ENCODE measurements at places on chromosomes 12 and 14.

- no peak for DNase-seq
Measured at GRCh38 chr14:89616852-89617341, 199.9 kb upstream of the FOXN3 start.

DNA sequence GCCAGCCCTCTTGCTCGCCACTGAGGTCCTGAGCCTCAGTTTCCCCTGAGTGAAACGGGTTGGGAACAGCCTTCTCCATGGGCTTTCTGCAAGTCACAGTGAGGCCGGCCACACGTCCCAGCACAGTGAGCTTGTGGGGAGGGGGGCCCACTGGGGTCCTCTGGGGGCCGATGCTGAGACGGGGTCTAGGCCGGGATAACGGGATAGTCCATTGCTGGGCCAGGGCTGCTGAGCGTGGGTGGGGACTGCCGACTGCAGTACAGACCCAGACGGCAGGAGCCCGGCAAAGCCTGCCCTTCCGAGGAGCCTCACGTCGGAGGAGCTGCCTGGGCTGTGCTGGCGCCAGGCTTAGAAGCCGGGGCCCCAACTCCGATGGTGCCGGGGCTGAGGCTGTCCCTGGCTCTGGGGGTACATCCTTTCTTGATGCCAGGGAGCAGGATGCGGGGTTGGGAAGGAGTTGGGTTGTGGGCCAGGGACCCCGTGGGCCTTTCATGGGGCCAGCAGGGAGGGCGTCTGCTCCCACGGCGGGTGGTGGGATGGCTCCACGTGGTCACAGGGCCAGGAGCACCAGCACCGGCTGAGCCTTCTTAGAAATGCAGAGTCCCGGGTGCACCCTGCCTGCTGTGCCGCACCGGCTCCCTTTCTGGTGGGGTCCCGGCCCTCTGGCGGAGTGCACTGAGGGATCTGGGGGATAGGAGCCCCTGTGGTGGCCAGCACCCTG, 24.2 kb downstream of the NOC4L start:
- no peak for DNase-seq

GRCh38 chr14:103071544-103072251, 12.3 kb upstream of the LBHD2 start:
- DNase-seq: no peak

DNA sequence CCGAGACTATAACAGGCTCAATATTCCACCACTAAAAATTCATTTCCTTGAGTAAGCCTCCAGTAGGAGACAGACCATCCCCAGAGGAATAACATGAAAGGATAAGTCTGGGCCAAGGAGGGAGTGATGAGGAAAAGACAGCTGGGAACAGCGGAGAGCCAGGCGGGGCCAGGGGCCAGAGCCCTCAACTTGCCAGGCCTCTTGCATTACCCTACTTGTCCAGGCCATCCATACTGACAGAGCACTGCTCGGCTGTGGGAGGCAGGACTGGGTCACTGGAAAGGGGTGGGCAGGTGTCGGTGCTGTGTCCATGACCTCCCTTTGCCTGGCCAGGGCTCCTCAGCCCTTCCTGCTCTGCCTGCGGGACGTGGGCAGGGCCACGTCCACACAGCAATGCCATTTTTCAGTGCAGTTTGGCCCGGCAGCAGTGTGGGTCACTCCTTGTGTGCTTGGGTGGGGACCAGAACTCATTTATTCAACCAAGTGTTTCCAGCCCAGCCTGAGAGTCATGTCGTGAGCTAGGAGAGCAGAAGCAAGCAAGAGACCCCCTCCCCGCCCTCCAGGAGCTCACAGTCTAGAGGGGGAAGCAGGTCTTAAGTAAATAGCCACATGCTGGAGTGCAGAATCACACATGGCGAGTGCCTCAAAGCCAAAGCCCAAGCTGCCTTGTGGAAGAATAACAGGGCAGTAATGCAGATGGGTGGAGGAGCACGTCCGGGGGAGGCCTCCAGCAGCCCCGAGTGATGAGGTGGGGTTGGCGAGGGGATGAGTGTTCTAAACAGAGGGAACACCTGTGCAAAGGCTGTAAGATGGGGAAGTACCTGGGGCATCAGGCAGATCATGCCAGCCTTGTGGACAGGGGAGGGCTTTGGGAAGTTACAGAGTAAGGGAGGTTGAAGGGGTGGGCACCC, 8.9 kb upstream of the FAIM2 start:
- DNase-seq: no peak

DNA sequence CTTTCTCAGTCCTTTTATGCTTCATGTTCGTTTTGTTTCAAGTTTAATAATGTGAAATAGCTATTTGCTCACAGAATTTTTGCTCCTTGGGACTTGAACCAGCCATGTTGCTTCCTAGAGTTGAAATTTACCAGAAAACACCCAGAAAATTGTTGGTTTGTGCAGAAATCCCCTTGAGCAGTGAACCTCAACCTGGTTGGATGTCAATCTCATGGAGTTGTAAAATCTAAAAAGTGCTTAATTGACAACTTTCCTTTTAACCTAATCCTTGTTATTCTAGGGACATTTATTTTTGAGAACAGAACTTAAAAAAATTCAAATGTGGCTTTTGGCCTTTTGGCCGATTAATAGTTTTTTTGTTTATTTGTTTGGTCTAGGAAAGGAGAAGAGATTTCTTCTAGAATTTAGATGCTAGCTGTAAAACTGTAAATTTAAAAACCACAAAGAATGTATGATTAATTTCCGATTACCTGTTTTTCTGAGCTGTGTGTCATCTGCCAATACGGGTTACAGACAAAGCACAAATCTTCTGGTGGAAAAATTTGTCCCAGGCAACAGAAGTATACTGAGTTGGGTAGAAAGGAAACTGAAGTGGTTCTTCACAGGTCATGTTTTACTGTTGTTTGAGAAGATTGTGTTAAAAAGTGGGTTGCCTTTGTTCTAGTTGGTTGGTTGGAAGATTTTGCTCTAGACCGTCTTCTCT, 154.4 kb downstream of the FUT8 start:
- no peak for DNase-seq

- DNase-seq: no peak
Measured at GRCh38 chr12:46722394-46723185, 103.2 kb downstream of the SLC38A4 start.

DNA sequence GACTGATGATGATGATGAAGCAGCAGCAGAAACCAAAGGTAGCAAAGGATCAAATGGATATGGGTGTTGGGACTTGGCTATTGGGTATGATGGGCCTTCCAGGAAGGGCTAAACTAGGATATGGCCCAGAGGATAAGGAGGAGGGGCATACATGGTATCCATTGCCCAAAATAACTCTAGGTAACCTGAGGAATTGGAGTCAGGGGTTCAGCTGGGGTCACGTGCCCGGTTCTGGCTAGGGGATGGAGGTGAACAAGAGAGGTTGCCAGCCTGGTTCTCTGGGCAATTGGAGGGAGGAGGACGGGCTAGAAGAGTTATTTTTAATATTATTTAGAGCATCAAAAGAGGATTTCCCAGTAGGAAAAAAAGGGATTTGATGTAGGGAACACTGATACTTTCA, 2.7 kb upstream of the ANKRD52 start:
- no peak for DNase-seq

DNA sequence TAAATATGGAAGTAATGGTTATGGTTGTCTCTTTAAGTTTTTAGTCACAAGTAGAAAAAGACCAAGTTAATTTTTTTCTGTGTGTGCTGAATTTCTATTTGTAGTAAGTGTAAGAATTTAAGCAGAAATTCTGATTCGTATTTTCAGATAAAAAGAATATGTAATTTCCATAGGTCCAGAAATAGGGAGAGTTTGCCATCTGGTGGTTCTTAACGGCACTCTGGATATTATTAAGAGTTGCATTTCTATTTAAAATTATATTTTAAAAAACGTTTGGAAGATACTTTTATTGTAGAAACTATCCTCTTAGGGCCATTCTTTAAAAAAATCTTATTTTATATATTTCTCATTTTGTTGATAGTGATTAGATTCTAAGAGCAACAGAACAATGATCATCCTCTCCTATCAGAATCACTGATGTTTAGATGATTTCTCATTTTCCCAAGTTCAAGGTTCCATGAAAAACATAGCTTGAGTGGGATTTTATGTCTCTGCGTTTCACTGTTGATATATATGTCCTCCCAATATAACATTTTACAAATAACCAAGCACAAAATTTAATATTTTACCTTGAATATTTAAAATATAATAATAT, 88.3 kb downstream of the LRRK2 start:
- DNase-seq: no peak

DNA sequence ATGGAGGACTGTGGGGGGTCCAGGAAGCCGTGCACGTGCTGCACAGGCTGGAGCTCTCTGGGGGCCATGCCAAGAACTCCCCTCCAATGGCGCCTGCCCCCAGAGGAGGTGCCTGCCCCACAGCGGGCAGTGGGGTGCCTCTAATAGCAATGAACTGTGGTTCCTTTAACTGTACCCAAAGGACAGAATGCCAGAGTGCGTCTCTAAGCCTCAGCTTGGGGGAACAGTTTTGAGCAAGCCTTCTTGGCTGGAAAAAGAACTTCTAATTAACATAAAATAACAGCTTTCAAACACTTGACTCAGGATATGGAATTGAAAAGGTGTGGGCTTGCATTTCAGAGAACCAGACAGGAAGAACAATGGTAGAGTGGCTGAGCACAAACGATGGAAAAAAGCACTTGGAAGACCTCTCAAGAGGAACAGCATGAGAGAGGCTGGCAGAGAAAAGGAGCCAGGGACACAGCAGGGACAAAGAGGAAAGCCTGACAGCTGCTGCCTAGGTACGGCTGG, 195.6 kb downstream of the TTC7B start:
- no peak for DNase-seq
